ENCODE measurements at places on chromosomes 2 and 18.

- no peak for DNase-seq
Measured at GRCh38 chr2:196143730-196144131, 27.6 kb downstream of the STK17B start.

DNA sequence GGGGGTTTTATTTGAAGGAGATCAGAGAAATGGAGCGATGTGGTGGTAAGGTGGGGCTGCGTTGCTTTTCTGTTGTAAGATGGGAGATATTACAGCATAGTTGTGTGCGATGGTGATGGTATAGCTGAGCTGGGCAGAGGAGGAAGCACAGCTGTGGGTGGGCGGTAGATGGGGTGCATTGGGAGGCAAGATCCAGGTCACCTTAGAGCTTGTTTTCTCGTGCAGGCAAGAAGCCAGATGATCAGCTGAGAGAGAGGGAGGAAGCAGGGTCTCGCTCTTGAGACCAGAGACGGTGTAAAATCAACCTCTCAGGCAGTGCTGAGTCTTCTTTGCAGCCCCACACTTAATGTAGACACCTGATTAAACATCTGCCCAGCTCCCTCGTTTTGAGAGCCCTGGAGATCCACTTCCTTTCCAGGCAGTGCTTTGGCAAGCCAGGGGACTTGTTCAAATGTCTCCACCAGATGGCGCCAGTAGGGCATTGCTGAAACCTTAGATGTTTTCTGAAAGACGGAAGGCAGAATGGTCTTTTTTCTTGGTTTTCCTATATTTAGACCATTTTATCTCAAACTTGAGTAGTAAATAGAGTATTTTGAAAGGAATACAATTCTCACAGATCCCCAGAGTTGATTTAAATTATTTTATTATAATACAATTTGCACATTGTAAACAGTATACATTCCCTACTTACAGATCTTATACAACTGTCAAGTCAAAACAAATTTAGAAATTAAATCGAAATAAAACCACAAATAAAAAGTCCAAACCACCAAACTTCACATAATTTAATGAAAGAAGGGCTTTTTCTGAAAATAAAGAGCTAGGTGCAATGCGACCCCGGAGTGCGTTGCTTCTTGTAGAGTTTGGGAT is 21.1 kb upstream of the LYPD6B start:
- peak; percentile 41 for DNase-seq

DNA sequence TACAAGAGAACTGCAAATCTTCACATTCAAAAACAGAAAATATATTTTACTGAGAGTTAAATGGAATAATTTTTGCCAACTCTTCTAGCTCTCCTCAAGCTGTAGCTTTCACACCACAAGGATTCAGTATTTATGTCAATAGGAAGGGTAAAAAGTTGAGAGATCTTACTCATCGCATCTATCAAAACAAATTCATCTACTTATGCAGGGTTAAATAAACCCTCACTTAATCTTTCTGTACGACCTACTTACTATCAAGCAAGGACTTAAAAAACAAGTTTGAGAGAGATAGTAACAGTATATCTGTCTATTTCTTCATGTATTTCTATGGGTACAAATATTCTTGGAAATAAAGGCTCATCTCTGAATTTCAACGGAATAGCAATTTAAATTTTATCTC is 35.5 kb downstream of the SIGLEC15 start:
- DNase-seq, result no peak

GRCh38 chr18:44474067-44474411 is 206.6 kb upstream of the SETBP1 start:
- no peak for DNase-seq

DNA sequence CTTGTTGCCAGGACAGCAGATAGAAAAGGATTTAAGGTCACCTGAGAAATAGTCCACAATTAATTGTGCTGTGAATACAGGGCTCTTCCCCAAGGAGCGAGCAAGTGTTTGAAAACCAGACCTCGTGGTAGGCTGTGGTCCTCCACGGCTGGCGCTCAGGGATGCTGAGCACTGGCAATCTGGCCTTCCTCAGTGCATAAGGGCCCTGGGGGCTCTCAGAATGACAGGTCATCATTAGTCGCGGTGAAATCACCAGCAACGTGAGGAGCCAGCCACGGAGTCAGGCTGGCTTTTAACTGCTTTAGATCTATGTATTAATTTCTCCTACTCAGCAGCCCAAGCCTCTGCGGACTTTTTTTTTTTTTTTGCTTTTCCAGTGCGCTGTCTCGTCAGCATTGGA is 148.5 kb downstream of the FHOD3 start:
- no peak for DNase-seq
